ENCODE measurements at places on chromosomes 2 and 18. TPM values are rescaled to one million over a fixed set of nuclear protein-coding genes. Genes with fewer than 3 reads are reported as not detected.

The RESP18 gene
- polyA plus RNA-seq: not detected

The SFT2D3 gene
- 5.3 TPM for polyA plus RNA-seq

The ABCG8 gene
- polyA plus RNA-seq: not detected

The SPHKAP gene
- not detected for polyA plus RNA-seq

The LRRTM1 gene
- not detected for polyA plus RNA-seq

The HNMT gene
- polyA plus RNA-seq: 36.2 TPM

The FASTKD1 gene
- 23.1 TPM for polyA plus RNA-seq

The CD207 gene
- polyA plus RNA-seq: not detected

The ACSL3 gene
- polyA plus RNA-seq: 88.9 TPM

The G6PC2 gene
- polyA plus RNA-seq: not detected

The MALL gene
- 0.63 TPM for polyA plus RNA-seq

Measured in AG04450 (cell line).